ENCODE measurements at places on chromosomes 6 and 20. TPM values are rescaled to one million over a fixed set of nuclear protein-coding genes. Genes with fewer than 3 reads are reported as not detected.

The HLA-E gene
- total RNA-seq: 44.2 TPM

The AHI1 gene
- 17.5 TPM for total RNA-seq

The TRIM38 gene
- 0.58 TPM for total RNA-seq

The PNISR gene
- 124 TPM for total RNA-seq

The SLC22A3 gene
- 3.2 TPM for total RNA-seq

The ELOVL2 gene
- total RNA-seq: 1.7 TPM

The MUC21 gene
- not detected for total RNA-seq

The GGTLC1 gene
- total RNA-seq: not detected

Data from GM23338 (cell line).